ENCODE measurements at places on chromosomes 1 and 21.

DNA sequence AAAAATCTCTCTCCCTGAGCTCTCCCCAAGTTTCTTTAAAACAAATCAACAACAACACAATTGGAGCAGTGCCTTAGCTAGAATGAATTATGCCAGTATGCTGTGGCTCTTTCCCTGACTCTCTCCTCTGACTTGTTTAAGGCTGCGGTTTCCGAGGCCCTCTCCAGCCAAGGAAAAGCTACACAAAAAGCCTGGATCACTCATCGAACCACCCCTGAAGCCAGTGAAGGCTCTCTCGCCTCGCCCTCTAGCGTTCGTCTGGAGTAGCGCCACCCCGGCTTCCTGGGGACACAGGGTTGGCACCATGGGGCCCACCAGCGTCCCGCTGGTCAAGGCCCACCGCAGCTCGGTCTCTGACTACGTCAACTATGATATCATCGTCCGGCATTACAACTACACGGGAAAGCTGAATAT, 1.9 kb downstream of the S1PR1 start:
- peak; percentile 64 for DNase-seq

DNA sequence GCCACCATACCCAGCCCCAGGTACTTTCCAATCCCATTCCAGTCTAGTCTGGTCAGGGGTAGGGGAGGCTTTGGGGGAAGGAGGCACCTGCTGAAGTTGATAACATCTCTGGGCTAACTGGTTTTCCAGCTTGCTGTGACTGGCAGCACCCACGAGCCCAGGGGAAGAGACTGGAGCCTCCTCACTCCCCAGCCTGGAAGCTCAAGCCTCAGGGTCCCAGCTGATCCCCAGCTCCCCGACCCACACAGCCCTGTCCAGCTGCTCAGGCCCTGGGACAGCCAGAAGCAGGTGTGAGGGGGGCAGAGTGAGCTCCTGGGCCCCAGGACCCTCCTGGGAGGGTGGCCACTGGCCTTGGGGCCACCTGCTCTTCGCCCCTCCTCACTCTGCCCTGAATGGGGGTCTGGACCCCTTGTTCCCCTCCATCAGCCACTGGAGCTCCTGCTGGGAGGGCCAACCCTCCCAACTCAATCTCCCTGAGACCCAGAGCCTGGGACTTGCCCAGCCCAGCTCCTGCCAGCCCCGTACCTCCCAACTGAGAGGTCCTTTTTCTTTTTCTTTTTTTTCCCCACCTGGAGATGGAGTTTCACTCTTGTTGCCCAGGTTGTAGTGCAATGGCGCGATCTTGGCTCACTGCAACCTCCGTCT, 23.5 kb upstream of the RNU1-4 start:
- DNase-seq, result no peak

DNA sequence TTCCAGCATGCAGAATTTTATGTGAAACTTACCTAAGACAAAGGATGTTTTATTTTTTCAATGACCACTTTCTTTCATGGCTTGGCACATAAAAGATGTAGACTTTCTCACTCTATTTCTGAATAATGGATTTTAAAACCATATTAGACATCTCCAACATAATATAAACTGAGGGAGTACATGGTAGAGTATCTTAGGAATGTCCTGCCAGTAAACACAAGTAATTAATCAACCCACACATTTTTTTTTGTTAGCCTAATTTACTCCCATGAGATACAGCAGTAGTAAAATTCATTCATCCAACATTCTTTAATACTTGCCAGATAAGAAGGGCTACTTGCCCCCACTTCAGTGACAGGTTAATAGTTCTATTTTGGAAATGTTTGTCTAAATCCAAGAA, 235.4 kb upstream of the ADAMTS5 start:
- DNase-seq, result no peak

- DNase-seq, result no peak
Observed at GRCh38 chr1:203439131-203439730, 36.4 kb upstream of the PRELP start.

- DNase-seq, result no peak
Observed at GRCh38 chr1:86375688-86376087, 20.4 kb downstream of the ODF2L start.

GRCh38 chr1:233033361-233033760, 83.0 kb downstream of the NTPCR start:
- no peak for DNase-seq

DNA sequence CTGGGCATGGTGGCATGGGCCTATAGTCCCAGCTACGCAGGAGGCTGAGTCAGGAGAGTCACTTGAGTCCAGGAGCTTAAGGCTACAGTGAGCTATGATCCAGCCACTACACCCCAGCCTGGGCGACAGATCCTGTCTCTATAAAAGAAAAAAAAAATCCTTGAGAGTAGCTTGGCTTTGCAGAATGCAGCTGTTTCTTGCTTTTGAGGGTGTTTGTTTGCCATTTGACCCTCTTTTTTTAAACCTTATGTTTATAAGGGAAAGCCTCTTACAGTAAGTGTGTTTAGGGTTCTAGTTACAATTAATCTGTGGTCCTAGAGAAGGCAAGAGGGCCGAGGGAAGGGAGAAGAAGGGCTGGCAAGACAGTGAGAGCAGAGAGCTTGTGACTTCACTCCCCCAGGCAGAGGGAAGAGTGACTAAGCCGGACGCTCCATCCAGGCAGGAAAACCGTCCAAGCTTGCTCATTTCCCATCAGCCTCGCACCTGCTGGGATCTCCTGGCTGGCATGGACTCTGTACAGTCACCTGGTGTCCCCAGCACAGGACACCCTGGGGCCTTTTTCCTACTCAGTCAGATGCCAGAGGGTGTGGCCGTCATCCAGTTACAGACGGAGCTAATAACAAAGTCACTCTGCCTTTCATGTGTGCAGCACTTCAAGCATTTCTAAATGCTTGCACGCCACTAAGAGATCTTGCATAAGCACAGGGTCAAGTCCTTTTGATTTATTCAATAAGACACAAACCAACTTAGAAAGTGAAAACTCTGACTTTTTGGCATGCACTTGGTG, 55.5 kb upstream of the PSEN2 start:
- no peak for DNase-seq

All from stimulated activated CD4-positive, alpha-beta T cell treated with anti-CD3 and anti-CD28 coated beads, Interleukin-15, amount 100 ng/mL, for 1 hour (primary cell).